ENCODE measurements at places on chromosomes 3 and 15.

DNA sequence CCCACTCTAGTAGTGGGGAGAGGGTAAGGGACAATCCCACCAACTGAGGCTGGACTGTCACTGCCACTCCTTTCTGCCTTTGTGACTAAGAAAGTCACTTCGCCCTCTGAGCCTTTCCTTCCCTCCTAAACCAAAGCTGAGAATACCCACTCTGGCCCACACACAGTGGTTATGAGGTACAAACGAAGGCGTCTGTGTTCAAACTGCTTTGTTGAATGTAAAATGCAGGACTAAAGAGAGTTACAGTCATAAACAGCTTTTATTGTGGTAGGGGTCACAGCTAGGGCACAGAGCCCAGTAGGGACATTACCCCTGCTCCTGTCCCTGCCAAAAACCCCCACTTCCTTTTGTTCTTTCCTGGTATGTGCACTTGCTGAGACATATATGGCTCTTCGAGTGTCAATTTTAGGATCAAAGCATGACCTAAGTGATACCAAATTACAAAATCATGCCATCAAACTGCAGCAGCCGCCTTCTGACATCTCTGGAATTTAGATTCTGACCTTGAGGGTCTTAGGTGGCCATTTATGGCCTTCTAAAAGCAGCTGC lies 45.1 kb downstream of the CTDSPL start:
- DNase-seq, result no peak

- no peak for DNase-seq
Observed at GRCh38 chr15:79644091-79644490, 212.0 kb downstream of the MINAR1 start.

- DNase-seq, result no peak
Observed at GRCh38 chr15:70111203-70112073, 13.7 kb upstream of the TLE3 start.

DNA sequence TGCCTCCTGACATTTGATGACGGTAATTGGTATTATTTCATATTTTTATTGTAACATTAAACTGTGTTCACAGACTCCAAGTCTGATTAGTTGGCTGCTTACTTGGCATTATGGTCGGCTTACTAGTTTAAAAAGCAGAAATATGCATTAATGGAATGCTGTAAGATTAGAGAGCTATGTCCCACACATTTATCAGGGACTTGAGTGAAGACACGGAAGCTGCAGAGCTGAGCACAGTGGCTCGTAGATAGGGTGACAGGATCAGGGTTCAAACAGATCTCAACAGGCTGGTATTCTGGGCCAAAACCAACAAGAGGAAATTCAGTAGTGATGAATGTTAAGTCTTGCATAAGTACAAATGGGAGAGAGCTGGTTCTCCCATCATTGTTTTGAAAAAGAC lies 113.8 kb downstream of the ADAMTSL3 start:
- DNase-seq, result no peak

- no peak for DNase-seq
Observed at GRCh38 chr3:23277688-23278087, 74.6 kb downstream of the UBE2E2 start.

DNA sequence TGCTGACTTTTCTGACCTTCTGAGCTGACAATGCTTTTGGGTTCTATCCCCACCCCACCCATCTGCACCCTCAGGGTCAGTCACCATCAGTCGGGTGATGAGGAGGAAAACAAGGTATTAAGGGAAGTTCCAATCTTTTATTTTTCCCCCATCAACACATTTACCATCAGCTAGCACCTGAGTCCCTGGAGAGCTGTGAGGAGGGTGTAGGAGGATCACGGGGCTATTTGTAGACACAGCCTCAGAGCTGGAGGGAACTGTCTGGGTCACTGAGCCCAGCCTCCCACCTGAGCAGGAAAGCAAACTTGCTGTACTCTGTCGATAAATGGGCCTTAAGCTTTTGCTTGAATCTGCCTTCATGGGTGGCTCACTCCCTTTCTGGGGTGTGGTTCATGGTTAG lies 24.8 kb upstream of the ZFAND6 start:
- no peak for DNase-seq

DNA sequence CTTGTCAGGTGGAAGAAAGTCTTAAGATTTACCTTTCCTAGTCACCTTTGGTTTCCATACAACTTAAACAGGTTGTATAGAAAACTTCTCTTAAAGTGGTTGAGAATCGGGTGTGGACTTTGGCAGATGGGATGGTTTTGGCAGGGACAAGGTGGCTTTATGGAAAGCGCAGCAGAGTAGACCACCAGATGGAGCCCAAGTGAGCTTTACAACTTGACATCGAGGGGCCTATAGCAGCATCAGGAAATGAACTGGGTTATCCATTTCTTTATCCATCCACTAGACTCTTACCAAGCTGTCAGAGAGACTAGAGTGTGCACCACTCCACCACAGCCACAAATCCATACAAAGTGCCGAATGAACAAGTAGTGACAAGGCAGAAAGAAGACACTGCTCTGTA lies 85.3 kb upstream of the MBNL1 start:
- DNase-seq, result peak; percentile 48

DNA sequence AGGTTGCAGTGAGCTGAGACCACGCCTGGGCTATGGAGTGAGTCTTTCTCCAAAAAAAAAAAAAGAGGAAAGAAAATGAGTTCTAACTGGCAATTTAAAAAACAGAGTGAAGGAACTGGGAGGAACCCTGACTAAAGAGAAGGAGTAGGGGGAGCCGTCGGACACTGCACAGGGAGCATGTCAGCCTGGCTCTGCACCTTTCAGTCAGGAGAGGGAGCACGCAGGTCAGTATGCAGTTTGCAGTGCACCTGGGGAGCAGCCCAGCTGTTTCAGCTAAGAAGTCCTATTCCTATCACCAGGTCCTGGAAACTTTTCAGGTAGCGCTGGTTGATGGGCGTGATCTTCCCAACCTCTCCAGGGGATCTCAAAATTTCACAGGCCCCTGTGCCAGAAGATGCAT lies 14.9 kb upstream of the ZXDC start:
- DNase-seq, result no peak

- DNase-seq, result no peak
Observed at GRCh38 chr3:141279077-141279967, 47.7 kb downstream of the PXYLP1 start.

DNA sequence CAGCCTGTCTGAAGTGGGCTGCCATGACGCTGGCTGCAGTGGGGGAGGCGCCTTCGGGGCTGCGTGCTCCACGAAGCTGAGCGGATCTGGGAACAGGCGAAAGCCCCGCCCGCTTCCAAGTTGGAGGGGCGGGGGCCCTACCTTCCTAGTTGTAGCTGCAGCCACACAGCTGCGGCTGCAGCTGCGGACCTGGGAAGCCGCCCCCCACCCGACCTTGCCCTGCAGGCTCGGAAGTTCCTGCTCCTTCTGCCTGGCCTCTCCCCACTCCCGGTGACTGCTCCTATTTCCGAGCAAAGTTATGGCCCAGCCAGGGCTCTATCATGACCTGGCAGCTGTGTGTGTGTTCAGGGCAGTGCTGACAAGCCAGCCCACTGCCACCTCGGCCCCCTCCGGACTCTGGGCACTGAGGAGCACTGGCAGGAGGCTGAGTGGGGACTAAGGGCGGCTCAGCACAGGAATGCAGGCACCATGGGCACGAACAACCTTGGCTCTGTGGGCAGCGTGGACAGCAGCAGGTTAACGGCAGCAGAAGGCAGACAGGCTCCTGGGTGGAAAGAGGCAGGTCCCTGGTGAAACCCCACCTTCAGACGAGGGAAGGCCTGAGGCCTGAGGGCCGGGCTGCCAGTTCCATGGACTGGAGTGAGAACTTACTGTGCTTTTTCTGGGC lies 352.4 kb upstream of the TMCO5A start:
- DNase-seq, result no peak

DNA sequence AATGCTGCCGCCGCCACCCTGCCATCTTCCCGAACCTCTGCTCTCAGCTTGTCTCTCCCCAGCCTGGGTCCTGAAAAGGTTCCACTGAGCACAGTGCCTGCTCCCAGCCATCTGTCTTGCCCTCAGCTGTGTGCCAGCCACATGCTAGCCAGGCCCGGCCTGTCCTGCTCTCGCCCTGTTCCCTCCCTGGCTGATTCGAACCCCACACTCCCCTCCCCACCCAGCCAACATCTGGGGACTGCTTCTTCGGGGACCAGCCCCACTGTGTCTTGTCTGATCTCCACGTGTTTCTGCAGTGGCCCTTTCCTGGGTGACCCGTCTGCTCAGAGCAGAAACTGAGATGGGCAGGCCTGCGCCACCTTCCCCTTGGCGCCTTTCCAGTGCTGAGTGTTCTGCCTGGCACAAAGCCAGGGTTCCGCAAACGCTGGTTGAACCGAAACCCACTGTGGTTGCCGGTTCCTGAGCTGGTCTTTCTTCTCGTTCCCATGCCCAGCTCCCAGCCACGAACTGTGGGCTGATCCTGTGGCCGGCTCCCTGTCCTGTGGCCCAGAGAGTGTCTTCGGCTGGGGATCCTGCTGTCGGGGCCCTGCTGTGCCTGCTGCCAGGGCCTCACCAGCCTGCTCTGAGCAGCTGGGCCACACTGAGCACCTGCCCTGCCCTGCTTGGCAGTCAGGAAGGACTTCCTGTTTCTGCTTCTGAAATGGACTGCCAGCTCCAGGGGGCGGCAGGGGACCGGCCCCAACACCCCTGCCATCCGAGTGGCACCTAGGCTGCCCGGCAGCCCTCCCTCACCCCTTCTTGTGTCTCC lies 62.7 kb upstream of the KLF13 start:
- peak; percentile 57 for DNase-seq

DNA sequence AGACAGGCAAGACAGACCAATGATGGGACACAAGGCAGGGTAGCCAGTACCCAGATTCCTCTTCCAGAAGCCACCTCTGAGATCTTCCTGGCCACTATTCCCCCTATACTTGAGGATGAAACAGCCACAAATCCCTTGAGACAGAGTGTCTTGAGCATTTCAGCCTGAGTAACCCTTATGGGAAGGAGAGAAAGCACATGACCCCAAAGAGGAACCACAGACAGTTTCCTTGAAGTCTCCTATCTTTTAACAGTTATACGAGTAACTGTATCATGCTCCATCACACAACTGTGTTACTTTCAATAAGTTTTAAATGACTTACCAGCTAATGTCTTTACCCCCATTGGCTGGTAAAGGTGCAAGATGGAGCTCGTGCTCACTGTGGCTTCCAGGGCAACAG lies 9.3 kb downstream of the VIPR1 start:
- DNase-seq, result no peak

DNA sequence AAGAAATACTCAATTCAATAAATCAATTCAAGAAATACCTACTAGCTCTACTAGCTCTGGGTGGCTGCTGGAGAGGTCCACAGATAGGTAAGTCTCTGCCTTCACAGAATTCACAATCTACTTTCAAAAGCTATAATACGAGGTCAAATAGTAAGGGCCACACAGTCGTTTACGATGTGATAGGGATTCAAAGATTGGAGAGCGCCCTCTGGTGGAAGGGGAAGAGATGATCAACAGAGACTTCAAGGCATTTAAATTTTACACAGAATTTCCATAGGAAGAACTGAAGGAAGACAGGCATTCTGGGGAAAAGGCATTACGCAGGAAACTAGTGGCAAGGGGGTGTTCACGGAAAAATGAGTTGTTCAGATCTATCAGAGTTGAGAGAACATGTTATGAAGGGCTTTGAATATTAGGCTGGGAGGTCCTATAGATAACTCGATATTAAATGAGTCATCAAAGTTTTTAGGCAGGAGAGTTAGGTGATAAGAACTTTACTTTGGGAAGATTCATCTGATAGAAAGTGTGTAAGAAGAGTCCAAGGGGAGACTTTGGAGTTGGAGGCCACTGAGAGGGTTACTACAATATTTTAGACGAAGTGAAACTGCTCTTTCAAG lies 128.8 kb downstream of the FRMD5 start:
- peak; percentile 48 for DNase-seq

DNA sequence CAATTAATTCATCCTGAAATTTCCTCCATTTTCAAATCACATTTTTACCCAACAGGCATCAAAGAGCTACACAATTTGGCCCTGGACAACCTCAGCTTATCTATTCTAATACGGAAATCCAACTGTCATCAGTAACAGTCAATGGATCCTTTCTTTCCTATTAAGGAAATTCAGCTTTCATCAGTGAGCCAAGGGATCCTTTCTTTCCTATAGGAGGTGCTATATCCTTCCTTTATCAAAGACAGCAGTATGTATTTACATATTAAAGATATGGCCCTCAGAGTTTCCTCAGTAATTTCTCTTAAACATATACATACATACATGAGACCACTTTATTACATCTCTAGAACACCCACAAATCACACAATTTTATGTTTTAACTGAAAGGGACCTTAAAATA lies 10.1 kb downstream of the DHX36 start:
- no peak for DNase-seq

DNA sequence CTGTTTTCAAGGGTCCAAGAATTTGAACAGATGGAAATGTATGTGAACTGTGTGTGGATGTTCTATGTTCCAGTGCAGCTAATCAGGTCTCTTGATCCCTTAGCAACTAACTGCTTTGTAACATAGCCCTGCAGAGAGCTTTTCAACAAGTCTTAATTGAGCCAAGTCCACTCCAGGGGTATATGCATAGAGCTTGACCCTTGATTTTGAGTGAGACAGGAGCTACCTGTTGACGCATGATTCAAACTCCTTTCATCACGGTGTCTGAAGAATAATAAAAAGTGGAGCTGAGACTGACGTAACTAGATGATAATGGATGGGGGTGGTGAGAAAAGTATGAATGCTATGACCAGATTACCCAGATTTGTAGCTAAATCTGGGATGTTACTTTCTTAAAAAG lies 93.3 kb upstream of the CCDC54 start:
- DNase-seq, result no peak

DNA sequence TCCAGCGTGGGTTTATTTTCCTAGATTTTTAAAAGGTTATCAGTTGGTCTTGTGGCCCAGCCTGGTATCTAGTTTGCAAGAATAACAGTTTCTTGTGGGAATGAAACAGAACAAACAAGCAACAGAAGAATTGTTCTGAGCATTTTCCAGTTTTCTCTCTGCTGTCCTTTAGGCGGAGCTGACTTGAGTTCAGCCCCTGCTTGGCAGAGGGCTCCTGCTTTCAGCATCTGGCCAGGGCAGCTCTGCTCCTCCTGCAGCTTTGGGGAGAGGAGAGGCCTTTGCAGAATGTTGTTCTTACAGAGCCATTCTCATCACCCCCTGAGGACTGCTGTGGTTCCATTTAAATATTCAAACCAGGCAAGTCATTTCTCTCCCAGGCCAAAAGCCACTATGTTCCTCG lies 117.7 kb downstream of the ALDH1A2 start:
- no peak for DNase-seq

DNA sequence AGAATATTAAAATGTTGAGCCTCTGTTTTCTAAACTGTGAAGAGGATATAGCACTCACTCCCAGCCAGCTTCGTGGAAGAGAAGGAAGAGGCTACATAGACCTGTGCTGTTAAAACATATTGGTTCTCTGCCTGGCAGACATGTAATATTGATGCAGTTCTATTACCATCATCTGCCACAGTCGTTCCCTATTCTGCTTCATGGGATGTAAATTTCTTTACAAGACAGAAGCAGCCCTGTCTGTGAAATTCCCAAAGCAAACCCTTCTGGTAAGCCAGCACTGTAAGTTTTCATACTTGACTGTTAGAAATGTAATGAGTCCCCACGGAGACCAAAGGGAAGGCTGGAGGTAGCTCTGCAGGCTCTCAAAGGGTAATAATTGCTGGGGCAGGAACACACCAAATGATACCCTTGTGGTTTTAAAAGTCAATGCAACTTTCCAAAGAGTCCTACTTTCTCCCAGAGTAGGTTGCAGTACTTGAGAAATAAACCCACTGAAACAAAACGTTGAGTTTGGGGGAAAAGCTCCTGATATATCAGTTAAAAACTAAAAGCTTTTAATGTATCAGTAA lies 129.9 kb upstream of the HES1 start:
- DNase-seq, result no peak
